ENCODE measurements at places on chromosomes 7 and 10.

DNA sequence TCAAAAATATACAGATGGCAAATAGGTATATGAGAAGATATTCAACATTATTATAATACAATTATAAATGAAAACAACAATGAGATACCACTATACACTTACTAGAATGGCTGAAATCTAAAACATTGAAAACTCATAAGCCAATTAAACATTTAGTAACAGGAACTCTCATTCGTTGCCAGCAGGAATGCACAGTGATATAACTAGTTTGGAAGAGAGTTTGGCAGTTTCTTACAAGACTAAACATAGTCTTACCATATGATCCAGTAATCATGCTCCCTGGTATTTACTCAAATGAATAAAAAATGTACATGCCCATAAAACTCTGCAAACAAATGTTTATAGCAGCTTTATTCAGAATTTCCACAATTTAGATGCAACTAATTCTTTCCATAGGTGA, 476.2 kb upstream of the COBL start:
- no peak for DNase-seq

DNA sequence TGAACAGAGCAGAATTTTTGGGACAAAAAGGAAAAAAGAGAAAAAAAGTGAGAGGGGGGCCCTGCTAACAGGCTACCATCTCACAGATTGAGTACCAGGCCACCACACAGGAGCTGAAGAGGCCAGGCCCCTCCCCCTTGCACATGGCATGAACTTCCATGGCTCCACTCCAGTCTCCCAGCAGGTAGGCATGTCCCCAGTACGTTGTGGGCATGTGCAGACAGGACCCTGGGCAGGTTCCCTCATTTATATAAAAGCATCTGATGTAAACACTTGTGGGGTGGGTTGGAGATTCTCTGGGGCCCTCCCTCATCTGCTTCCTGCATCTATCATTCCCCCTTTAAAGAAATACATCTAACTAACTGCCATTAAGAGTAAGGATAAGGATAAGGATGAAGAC, 45.0 kb upstream of the AKR1C1 start:
- DNase-seq: no peak

GRCh38 chr10:113459626-113460280, 93.1 kb upstream of the HABP2 start:
- no peak for DNase-seq

DNA sequence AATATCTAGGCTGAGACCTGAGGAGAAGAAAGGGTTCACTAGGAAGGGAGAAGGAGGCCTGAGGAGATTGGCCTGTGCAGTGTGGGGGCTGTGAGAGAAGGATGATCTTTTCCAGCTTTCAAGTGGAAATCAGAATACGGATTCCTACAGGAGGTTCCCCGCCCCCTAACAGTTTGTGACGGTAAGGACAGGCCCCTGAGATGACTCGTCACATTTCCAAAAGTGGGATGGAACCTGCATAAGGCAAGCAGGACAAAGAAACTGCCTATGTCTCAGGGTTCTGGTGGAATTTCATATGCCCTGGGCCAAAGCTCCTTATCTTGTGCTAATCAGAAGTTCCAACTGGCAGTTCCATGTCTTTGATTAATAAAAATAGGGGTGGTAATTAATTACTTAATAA, 275.6 kb downstream of the SNX10 start:
- no peak for DNase-seq

DNA sequence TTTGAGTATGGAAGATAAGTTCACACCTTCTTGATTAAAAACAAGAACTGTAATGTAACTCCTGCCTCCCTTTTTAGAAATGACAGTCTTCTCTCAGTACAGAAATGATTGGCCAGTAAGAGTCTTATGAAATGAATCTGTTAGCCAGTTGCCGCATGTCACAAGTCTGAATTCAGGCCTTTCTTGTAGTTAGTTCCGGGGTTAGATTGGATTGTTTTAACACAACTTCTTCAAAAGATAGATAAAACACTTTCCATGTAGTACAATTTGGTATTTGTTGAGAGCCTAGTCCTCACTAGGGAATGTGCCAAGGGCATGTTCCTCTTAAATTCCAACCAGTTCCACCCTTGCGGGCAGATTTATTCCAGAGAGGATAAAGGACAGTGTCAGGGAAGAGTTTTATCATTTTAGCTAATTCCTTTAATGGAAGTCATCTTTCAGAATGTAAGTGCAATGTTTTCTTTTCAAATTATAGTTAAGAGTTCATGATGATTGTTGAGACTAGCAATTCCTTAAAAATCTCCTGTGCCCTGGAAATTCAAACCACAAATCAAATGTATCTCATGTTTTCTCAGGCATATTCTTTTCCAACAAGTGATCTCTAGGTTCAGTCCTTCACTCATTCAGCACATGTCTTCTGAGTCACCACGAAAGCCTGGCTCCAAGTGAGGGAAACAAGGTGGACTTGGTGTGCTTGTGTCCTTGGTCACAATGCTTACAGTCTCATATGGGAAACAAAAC, 4.1 kb downstream of the FHIP2A start:
- no peak for DNase-seq

GRCh38 chr7:132485600-132486273, 90.5 kb downstream of the PLXNA4 start:
- no peak for DNase-seq

GRCh38 chr7:20021831-20022230, 195.4 kb downstream of the MACC1 start:
- DNase-seq: no peak

DNA sequence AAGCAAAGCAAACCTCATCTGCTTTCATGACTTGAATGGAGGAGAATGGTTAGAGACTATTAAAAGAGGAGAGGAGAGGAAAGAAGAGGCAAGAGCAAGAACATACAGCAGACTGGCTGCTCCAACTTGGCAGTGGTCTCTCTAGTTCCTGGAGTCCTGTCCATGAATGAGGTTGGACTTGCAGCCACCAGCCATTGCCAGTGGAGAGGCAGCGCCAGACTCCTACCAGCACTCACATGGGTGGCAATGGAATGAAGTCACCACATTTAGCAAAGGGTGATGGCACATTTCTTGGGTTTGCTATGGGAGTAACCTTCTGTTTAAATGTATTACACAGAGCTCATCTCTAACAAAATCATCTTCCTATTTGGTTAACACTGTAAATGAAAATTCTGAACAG, 257.8 kb upstream of the IMMP2L start:
- DNase-seq: no peak

DNA sequence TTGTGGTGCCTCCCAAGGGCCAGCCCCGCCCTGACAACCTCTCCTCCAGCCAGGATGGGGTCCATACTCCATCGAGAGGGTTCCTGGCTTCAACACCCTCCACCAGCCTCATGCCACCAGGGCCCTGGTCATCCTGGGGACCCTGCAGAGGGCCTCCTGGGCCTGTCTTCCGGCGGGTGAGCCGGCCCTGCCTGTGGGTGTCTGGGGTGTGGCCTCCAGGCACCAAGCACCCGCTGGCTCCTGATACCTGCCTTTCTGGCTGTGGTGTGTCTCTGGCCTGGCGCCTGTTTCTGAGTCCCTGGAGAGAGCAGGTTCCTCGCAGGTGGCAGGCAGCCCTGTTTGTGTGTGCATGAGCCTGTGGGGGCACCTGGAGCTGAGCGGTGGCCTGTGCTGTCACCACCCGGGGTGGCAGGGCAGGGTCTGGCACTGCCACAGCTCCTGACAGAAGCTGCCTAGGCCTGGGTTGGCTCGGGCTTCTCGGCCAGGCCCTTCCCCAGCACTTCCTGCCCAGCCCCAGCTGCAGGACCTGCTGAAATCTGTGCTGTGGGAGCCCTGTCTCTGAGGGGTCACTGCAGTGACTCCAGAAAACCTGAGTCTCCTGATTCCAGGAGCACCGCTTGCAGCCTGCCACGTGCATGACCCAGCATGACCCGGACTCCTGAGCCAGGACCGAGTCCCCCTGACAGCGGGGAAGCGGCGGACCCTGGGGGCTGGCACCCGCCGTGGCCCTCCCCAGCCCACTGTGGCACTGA, 18.4 kb downstream of the ADAM8 start:
- no peak for DNase-seq

DNA sequence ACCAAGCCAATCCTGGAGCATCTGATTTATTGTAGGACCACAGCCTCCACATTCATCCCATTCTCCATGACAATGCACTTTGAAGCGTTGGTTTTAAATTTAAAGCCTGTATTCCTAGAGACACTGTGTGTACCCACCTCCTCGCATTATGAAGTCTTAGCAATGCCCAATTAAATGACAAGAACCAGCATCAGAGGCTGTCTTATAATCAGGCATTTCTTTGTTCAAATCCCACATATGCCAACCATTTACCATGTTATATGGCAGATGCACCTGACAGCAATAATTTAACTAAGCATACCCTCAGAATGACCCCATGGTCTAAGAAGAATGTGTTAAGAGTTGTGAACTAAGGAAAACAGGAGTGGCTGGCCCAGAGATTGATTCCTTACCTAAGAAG, 188.2 kb downstream of the IPMK start:
- no peak for DNase-seq

GRCh38 chr7:35260246-35260645, 6.3 kb upstream of the TBX20 start:
- no peak for DNase-seq

- peak; percentile 12 for DNase-seq
Measured at GRCh38 chr7:148697256-148698006, 1.3 kb upstream of the CUL1 start.

- no peak for DNase-seq
Measured at GRCh38 chr7:50418526-50419290, 31.4 kb downstream of the FIGNL1 start.

DNA sequence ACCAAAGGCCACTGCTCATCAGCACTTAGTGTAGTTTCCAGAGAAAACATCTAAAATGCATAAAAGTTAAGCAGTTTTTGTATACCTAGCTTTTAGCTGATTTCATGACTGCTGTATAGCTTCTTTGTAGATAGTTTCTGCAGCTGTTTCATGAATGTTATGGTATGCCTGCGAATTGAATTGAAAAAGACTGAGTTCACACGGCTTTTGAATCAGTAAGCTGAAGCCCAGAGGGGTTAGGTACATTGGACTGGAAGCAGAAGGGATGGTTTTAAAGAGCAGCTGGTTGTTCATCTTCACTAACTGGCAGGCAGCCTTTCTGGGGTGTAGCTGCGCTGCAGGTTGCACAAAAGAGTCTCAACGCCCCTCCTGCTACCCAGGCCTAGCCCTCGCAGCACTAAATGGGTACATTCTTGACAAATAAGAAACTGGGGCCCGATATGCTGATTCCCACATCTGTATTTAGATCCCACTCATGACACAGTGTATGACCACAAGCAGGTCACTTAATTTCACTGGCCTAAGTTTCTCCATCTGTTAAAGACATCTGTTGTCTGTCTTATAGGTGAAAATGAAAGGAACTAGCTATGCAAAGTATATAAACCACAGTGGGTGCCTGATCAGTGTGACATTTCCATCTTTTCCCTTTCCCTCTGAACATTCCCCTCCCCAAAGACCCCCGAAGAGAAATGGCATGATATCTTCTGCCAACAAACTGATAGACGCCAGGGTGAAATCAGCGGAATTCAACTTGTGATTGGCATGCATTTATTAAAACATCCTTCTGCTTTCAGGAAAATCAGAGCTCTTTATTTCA, 85.9 kb upstream of the AGBL3 start:
- DNase-seq: no peak

DNA sequence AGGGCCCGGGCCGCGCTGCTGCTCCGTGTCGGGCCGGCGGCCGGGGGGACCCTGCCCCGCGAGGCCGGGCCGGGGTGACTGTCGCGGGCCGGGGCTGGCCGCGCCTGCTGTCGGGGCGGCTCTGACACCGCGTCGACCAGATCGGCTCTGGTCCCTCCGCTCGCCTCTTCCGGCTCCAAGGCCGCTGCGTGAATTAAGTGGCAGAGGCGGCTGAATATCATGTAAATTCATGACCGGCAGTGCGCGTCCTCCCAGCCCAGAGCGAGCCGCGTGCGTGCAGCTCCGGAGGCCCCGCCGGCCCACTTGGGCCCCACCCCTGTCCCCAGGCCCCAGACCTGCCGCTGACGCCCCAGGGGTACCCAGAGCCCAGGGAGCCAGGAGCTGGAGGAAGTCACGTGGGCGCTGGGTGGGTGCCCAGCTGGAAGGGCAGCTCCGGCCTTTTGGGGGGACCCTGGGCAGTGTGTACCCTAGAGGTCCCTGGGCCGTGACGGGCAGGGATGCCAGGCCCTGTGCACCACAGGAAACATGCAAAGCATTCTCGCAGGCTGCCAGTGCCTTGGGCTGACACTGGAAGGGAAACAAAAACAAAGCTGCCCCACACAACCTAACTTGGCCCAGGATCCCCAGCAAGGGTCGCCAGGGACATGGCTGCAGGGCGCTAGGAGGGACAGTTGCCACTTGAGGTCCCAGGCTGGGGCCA, 584.0 kb upstream of the MKI67 start:
- DNase-seq: no peak

GRCh38 chr7:69184339-69184738, 413.9 kb upstream of the AUTS2 start:
- no peak for DNase-seq

GRCh38 chr10:10845185-10845584, 172.5 kb upstream of the CELF2 start:
- DNase-seq: no peak

DNA sequence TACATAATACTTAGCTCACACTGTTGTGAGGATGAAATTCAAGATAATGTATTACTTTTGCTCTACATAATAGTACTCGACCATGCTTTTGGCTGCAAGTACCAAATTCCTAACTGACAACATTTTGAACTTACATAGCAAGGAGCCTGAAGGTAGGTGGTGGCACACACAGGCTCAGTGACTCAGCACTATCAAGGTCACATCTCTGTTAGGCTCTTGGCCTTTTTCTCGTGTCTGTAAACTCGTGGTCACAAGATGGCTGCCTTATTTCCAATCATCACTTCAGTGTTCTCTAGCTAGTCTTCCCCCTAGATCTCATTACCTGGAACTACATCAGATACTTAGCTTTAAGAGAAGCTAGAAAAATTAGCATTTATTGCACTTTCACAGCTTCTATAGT, 61.4 kb upstream of the ABCB5 start:
- no peak for DNase-seq

DNA sequence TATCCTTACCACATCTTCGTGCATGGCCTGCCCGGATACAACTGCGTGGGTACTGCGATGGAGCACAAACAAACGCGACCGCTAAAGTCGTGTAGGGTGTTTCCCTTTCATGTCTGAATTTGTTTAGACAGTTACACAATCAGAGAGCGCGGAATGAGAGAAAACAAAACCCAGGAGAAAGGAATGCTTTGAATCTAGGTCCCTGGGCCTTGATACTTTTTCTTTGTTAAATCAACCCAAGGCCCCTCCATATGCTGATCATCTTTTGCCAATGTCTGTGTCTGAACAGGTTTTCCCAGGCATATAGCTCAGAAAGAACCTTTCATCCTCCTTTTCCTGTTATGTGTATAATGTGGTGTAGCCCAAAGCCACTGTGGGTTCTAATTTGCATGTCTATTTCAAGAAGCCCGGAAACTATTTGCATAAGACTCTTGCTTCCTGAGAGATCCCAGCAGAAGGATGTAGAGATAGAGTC, 145.8 kb downstream of the FRMD4A start:
- DNase-seq: peak; percentile 47
